ENCODE measurements at places on chromosomes 11 and 22.

DNA sequence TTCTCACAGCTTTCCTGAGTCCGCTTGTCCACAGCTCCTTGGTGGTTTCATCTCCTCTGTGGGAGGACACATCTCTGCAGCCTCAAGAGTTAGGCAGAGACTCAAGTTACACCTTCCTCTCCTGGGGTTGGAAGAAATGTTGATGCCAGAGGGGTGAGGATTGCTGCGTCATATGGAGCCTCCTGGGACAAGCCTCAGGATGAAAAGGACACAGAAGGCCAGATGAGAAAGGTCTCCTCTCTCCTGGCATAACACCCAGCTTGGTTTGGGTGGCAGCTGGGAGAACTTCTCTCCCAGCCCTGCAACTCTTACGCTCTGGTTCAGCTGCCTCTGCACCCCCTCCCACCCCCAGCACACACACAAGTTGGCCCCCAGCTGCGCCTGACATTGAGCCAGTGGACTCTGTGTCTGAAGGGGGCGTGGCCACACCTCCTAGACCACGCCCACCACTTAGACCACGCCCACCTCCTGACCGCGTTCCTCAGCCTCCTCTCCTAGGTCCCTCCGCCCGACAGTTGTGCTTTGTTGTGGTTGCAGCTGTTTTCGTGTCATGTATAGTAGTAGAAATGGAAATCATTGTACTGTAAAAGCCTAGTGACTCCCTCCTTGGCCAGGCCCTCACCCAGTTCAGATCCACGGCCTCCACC, 11.7 kb downstream of the RASD2 start:
- DNase-seq = peak; percentile 62

- no peak for DNase-seq
Observed at GRCh38 chr11:31968461-31969358, 122.2 kb upstream of the RCN1 start.

- peak; percentile 34 for DNase-seq
Observed at GRCh38 chr11:65899356-65900124, 648 bp downstream of the FOSL1 start.

DNA sequence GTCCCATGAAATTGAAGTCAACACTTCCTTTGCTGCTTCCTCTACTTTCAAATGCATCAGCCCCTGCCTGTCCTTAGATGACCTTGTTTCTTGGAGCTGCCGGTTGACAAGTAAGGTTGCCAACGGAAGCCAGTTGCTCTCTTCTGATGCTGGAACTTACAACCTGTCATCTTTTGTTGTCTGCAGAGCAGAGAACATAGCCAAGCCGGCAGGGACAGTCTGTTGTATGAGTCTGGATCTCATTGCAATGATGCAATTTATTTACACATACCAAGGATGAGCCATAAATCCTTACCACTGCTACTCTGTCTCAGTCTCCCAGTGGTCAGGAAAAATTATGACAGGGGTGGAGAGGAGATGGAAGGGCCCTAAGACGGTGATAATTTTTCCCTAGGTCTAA, 151.4 kb downstream of the BLID start:
- no peak for DNase-seq

- no peak for DNase-seq
Observed at GRCh38 chr22:23969071-23969470, 2.4 kb downstream of the DDTL start.
